RPMI8226 (cell line): ENCODE measurements at places on chromosomes 2 and 18.

DNA sequence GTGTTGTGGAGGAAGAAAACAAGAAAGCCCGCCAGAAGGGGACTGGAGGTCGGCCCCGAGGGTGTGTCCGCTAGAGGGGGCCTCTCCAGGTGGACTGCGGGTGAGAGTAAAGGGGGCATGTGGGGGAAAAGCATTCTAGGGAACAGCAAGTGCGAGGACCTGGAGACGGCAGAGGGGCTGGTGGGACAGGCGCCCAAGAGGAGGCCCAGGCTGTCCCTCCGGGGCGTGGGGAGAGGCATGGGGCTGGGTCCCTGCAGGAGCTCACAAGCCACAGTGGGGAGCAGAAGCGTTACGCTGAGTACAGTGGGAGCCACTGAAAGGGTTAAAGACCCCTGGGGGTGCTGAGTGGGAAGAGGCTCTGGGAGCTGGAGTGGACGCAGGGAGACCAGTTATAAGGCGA, 1.6 kb upstream of the KLF11 start:
- no peak for DNase-seq

DNA sequence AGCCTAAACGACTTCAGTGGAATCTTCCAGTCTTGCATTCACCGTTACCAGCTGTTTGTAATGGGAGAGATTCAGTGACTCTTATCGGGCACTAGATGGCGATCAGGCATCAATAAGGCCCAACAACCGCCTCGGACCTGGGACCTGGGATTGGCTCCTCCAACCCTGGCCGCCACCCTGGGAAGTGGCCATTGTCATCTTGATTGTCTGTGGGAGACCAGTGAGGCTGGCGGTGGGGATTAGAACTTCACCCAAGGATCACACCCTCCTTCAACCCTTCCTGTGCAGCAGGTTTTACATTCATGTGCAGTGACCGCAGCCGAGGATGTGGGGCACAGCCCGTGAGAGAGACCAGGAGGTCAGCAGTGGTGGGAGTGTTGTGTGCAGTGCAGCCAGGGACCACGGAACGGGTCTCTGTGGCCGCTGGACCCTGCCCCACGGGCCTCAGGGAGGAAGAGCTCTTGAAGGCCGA, 85.3 kb downstream of the SPP2 start:
- peak; percentile 44 for DNase-seq

DNA sequence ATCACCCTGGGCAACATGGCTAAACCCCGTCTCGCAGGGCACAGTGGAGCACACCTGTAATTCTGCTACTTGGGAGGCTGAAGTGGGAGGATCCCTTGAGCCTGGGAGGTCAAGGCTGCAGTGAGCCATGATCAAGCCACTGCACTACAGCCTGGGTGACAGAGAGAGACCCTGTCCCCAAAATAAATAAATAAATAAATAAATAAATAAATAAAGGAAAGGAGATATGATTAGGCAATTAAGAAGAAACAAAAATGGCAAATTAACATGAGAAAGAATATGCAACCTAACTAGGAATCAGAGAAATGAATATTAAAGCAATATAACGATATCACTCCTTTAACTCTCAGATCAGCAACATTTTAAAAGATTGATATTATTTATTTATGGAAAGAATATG, 92.3 kb downstream of the C1D start:
- no peak for DNase-seq

GRCh38 chr2:103284750-103285149, 522.9 kb downstream of the TMEM182 start:
- DNase-seq = no peak

- no peak for DNase-seq
Observed at GRCh38 chr2:102425441-102426132, 2.6 kb downstream of the IL18RAP start.

- DNase-seq = no peak
Observed at GRCh38 chr2:113060796-113061195, 1.8 kb downstream of the IL36RN start.

DNA sequence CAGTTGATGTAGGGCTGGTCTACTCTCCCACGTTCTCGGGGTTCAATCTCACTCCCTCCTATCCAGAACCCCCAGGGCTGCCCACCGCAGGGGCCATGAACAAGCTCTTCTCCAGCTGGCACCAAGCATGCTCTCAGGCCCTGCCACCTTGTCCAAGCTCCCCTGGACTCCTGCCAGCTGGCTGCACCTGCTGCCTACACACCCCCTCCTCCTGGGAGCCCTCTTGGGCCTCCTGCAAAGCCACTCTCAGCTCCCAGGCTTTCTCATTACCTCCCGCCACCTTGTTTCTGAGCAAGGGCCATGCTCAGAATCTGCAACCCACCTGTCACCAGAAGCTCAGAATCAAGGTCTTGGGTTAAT, 56.0 kb downstream of the HDAC4 start:
- DNase-seq = peak; percentile 85

DNA sequence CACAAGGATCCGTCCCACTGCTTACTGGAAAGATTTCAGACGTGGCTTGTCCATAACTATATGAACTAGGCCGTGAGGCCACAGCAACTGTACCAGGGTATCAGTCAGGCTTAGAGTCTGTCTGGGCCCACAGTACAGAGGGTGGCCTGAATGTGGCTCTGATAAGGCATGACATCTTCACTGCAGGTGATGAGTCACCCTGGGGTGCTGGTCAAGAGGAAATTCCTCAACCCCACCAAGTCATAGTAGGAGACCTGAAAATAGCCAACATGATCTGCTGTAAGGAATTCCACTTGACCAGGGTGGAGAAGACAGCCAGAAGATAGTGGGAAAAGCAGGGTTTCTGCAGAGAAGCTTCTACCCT, 107.7 kb downstream of the INHBB start:
- no peak for DNase-seq

- no peak for DNase-seq
Observed at GRCh38 chr18:22977847-22978701, 44.9 kb downstream of the RBBP8 start.

GRCh38 chr2:180328795-180329422, 321.8 kb upstream of the CWC22 start:
- DNase-seq = no peak

- no peak for DNase-seq
Observed at GRCh38 chr2:75071766-75072165, 113.3 kb downstream of the POLE4 start.
